ENCODE measurements at places on chromosomes 12 and 14. TPM values are rescaled to one million over a fixed set of nuclear protein-coding genes. Genes with fewer than 3 reads are reported as not detected.

RGS6 gene
- total RNA-seq = 0.57 TPM

DPPA3 gene
- total RNA-seq = not detected

CSRNP2 gene
- 13.6 TPM for total RNA-seq

CS gene
- total RNA-seq = 197 TPM

MIP gene
- not detected for total RNA-seq

CDH24 gene
- 1.1 TPM for total RNA-seq

DNA sequence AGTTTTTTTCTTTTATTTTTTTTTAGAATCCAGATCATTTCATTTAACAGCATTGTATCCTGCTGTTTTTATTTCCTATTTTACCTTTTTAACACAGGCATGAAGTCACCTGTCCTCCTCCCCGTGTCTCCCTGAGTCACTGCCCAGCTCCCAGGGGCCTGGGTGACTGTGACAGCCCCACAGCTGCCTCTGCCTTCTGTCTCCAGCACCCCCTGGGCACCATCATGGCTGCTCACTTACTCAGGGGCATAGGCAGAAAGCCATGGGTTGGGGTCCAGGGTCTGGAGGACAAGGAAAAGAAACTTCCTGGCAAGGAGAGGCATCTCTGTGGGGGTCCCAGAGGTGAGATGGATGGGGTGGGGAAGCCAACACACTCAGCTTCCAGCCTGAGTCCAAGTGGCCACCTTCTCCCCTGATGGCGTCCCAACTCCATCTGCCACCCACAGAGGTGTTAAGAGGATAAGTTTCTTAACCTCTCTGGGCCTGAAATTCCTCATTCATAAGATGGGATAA lies 25.3 kb downstream of the TMEM63C start:
- no peak overlapping the region for H3K4me3 ChIP-seq
- no peaks in the 10 kb centered on the region for H3K36me3 ChIP-seq
- no peak for DNase-seq
- H3K27ac ChIP-seq = no peak overlapping the region

GRCh38 chr12:107129315-107129930 lies 36.1 kb upstream of the CRY1 start:
- no peak overlapping the region for H3K27ac ChIP-seq
- no peak for DNase-seq
- H3K27me3 ChIP-seq = no peaks in the 10 kb centered on the region
- no peaks in the 10 kb centered on the region for H3K36me3 ChIP-seq
- H3K4me1 ChIP-seq = no peaks in the 10 kb centered on the region
- H3K4me3 ChIP-seq = no peak overlapping the region

- no peaks in the 10 kb centered on the region for H3K4me1 ChIP-seq
- no peak overlapping the region for H3K27ac ChIP-seq
- H3K4me3 ChIP-seq = no peak overlapping the region
- no peaks in the 10 kb centered on the region for H3K36me3 ChIP-seq
- no peak for DNase-seq
Observed at GRCh38 chr14:93537951-93538350, 107.2 kb downstream of the UNC79 start.

- no peaks in the 10 kb centered on the region for H3K27me3 ChIP-seq
- no peak overlapping the region for H3K4me3 ChIP-seq
- H3K4me1 ChIP-seq = peaks cover 5% of the 10 kb centered on the region
- peak; percentile 33 for DNase-seq
- no peaks in the 10 kb centered on the region for H3K36me3 ChIP-seq
Observed at GRCh38 chr12:104177663-104178501, 37.7 kb upstream of the TXNRD1 start.

DNA sequence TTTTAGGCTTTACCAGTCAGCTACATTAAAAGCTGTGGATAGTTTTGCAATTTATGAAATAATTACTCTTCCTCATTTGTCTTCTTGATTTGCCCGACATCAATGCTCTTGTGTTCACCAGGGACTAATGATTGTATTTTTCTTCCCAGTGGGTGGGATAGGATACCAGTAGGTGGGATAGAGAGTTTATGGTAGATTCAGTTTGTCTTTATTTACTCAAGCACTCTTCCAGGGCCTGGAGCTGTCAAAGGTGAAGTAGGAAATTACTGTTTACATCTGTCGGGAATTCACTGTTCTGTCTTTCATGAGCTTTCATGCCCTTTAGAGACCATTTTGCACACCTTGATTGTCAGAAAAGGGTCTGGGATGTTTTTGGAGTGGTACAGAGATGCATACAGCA lies 36.6 kb downstream of the ETV6 start:
- no peaks in the 10 kb centered on the region for H3K27me3 ChIP-seq
- H3K27ac ChIP-seq = no peak overlapping the region
- peaks cover 27% of the 10 kb centered on the region for H3K36me3 ChIP-seq
- H3K4me1 ChIP-seq = peaks cover 44% of the 10 kb centered on the region
- H3K4me3 ChIP-seq = no peak overlapping the region

DNA sequence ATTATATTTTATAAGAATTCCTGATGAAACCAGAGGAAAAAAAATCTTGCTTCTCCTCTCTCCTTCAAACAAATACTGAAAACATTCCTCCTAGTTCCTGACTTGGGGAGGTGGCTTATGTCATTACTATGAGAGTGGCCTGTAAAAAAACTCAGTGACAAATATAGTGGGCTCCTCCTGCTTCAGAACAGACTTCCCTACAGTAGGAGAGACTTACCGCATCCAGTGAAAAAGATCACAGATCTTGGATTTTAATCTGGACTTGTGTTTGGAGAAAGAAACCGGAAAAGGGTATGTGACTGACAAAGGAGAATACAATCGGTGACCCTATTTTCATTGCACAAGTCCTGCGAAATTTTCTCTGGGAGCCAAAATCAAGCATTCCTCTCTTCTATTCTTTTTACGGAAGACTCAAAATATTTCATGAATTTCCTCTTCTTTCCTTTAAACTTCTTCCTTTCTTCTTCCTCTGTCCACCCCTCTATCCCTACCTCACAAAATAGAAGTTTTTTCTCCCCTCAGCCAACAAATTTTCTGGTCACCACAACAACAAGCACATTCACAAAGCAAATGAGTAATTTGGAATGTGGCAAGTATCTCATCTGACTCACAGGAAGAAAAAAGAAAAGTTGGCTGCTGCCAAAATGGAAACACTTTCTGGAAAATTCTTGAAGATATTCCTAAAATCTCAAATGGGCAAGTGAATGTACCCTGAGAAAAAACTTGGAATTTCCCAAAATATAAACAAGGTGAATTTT lies 185.1 kb upstream of the CDKN3 start:
- no peak overlapping the region for H3K27ac ChIP-seq
- DNase-seq = no peak
- H3K27me3 ChIP-seq = peaks cover 22% of the 10 kb centered on the region
- H3K36me3 ChIP-seq = no peaks in the 10 kb centered on the region
- H3K4me3 ChIP-seq = no peak overlapping the region
- no peaks in the 10 kb centered on the region for H3K4me1 ChIP-seq

DNA sequence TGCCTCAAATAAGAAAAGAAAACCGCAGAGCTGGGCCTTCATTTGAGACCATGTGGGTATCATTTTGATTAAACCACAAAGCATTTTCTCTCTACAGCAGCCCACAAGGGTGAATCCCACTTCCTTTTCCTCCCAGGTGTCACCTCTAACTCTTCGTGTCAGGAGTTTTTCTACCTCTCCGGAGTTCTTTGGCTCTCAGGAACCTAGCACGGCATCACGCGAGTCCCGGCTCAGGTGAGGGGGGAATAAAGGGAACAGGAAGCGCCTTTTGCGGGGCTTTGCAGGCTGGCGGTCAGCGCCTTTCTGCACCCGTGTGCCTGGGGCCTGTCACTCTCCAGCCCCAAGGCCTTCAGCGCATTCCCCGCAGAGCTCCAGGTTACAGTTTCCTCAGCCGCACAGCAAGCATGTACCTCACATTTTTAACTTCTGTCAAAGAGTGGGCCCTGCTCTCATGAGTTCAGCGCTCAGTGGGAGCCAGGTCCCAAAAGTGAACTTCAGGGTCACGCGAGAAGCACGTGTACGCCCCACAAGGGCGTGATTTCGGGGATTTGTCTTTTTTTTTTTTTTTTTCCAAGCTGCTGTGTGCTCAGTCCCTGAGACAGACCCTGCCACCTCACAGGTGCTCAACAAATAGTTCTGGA lies 740 bp upstream of the PRPF40B start:
- peak overlapping the region; percentile 72 for H3K4me3 ChIP-seq
- H3K36me3 ChIP-seq = no peaks in the 10 kb centered on the region
- peak overlapping the region; percentile 86 for H3K27ac ChIP-seq
- peak; percentile 71 for DNase-seq
- H3K4me1 ChIP-seq = peaks cover 31% of the 10 kb centered on the region

- peaks cover 7% of the 10 kb centered on the region for H3K4me1 ChIP-seq
- no peak for DNase-seq
- H3K4me3 ChIP-seq = no peak overlapping the region
- H3K27me3 ChIP-seq = no peaks in the 10 kb centered on the region
- H3K27ac ChIP-seq = no peak overlapping the region
- peaks cover 22% of the 10 kb centered on the region for H3K36me3 ChIP-seq
Observed at GRCh38 chr14:63401646-63402045, 82.9 kb upstream of the GPHB5 start.

- H3K36me3 ChIP-seq = no peaks in the 10 kb centered on the region
- peaks cover 2% of the 10 kb centered on the region for H3K27me3 ChIP-seq
- H3K4me3 ChIP-seq = no peak overlapping the region
- no peaks in the 10 kb centered on the region for H3K4me1 ChIP-seq
Observed at GRCh38 chr12:24478254-24478653, 470.6 kb downstream of the BCAT1 start.

DNA sequence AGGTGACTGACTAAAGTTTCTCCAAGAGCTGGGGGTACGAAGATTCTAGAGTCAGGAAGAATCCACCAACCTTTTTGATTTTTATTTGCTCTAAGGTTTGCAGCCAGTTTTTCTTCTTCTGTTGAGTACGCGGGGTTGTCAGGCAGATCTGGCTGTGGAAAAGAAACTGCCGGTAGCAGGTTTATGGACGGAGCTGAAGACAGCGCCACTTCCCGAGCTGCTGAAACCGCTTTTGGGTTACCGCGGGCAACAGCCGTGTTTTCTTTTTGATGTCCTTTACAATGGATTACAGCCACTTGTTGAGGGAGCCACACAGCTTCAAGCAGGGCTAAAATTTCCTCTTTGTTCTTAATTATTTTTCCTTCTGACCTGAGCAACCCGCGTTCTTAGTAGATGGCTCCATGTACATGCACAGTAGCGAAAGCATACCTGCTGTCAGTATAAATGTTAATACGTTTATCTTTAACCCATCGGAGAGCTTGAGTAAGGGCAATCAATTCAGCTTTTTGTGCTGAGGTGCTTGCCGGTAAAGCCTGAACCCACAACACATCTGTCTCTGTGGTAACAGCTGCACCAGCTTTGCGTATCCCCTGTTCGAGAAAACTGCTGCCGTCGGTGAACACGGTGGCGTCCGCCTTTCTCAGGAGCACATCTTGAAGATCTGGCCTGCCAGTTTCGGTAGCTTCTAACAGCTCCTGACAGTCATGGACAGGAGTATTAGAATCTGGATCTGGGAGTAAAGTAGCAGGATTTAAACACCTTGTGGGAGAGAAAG lies 674.3 kb downstream of the TMEM121 start:
- peak; percentile 49 for DNase-seq
- peaks cover 18% of the 10 kb centered on the region for H3K4me1 ChIP-seq
- H3K36me3 ChIP-seq = no peaks in the 10 kb centered on the region
- H3K27ac ChIP-seq = no peak overlapping the region
- H3K27me3 ChIP-seq = peaks cover 33% of the 10 kb centered on the region
